ENCODE measurements at places on chromosomes 4 and X. TPM values are rescaled to one million over a fixed set of nuclear protein-coding genes. Genes with fewer than 3 reads are reported as not detected.

CXCL8 gene
- total RNA-seq = 4.8 TPM

TKTL2 gene
- not detected for total RNA-seq

DNA sequence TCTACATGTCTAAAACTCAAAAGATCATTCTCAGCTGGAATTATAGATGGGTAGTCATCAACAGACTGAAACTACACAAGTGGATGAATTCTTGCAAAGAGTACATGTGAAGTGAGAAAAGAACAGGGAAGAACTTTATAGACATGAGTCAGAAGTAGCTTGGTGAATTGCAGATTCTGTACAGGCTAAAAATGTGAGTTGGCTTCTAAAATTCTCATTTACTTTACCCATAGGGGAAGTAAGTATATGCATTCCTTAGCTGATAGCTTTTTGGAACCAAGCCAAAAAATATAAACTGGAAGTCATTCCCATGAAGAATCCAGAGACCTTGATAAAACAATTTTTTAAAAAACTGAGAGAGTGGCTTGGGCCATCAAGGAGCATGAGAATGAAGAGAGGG lies 584.2 kb upstream of the FTHL17 start:
- no peaks in the 10 kb centered on the region for H3K27me3 ChIP-seq
- no peaks in the 10 kb centered on the region for H3K4me1 ChIP-seq
- no peaks in the 10 kb centered on the region for H3K36me3 ChIP-seq
- H3K27ac ChIP-seq = no peak overlapping the region

- no peak for DNase-seq
- no peaks in the 10 kb centered on the region for H3K27me3 ChIP-seq
- peak overlapping the region; percentile 98 for H3K27ac ChIP-seq
- peak overlapping the region; percentile 76 for H3K4me3 ChIP-seq
- no peaks in the 10 kb centered on the region for H3K36me3 ChIP-seq
- H3K4me1 ChIP-seq = no peaks in the 10 kb centered on the region
Measured at GRCh38 chr4:1713003-1713851, 1.1 kb upstream of the SLBP start.

DNA sequence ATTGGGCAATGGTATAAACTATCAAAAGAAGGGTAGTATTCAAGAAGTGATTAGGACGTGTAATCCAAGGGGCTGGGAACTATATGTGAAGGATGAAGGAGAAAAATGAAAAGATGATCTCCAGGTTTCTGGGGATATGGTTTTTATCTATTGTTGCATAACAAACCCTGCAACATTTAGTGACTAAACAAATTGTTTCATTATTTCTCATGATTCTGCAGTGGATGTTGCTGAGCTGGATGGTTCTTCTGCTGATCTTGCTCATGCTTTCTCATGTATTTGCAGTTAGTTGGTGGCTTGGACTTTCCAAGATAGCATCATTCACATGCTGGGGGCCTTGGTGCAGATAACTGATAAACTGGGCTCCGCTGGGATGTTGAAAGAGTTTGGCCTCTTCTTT lies 29.1 kb downstream of the PHOX2B start:
- no peak overlapping the region for H3K4me3 ChIP-seq
- no peak for DNase-seq
- no peaks in the 10 kb centered on the region for H3K27me3 ChIP-seq
- no peaks in the 10 kb centered on the region for H3K36me3 ChIP-seq

DNA sequence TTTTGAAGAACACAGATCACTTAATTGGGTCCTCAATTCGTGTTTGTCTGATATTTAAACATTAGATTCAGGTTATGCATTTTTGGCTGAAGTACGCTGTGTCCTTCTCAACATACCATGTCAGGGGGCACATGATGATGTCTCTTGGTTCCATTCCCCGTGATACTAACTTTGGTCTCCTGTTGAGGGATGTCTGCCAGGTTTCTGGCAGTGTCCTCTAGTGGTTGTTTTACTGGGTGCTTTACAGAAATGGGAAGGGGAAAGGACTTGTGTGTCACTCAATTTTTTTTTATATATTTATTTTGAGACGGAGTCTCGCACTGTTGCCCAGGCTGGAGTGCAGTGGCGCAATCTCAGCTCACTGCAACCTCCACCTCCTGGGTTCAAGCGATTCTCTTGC lies 58.2 kb downstream of the WWC2 start:
- no peak overlapping the region for H3K27ac ChIP-seq
- H3K27me3 ChIP-seq = no peaks in the 10 kb centered on the region
- DNase-seq = no peak
- no peak overlapping the region for H3K4me3 ChIP-seq
- H3K4me1 ChIP-seq = no peaks in the 10 kb centered on the region

GRCh38 chr4:113080050-113080449 lies 30.6 kb downstream of the ANK2 start:
- no peaks in the 10 kb centered on the region for H3K4me1 ChIP-seq
- no peak overlapping the region for H3K4me3 ChIP-seq
- no peak overlapping the region for H3K27ac ChIP-seq
- DNase-seq = no peak
- no peaks in the 10 kb centered on the region for H3K27me3 ChIP-seq
- no peaks in the 10 kb centered on the region for H3K36me3 ChIP-seq

SGMS2 gene
- total RNA-seq = 67.7 TPM

GC gene
- total RNA-seq = 0.69 TPM

DNA sequence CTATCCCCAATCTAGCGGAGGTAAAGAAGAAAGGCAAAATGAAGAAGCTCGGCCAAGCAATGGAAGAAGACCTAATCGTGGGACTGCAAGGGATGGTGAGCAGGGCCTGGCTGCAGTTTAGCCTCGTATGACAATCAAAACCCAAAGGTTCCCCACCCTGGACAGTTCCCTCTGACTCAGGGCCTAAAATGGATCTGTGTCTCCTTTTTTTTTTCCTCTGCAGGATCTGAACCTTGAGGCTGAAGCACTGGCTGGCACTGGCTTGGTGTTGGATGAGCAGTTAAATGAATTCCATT lies 986 bp downstream of the HDAC6 start:
- H3K4me1 ChIP-seq = no peaks in the 10 kb centered on the region

IL15 gene
- 6.4 TPM for total RNA-seq

CLTRN gene
- total RNA-seq = 30.7 TPM

GYPA gene
- total RNA-seq = not detected

DNA sequence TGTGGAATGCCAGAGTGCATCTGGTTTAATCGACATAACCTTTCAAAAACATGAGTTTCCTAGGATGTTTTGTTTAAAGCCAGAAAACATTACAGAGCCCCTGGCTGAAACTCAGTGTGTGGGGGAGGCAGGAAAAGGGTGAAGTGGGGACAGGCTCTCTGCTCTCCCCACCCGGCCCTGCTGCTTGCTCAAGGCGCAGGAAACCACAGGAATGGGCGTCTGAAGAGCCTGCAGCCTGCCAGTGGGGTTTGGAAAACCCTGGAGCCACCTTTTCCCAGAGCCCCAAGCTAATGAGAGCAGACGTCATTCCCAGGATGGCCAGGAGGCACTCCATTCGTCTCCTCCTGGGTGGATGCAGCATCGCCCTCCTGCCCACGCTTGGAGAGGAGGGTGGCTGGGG lies 240.6 kb downstream of the AFAP1 start:
- DNase-seq = no peak
- H3K27me3 ChIP-seq = no peaks in the 10 kb centered on the region
- no peak overlapping the region for H3K27ac ChIP-seq
- H3K4me1 ChIP-seq = no peaks in the 10 kb centered on the region
- no peak overlapping the region for H3K4me3 ChIP-seq
- no peaks in the 10 kb centered on the region for H3K36me3 ChIP-seq

DNA sequence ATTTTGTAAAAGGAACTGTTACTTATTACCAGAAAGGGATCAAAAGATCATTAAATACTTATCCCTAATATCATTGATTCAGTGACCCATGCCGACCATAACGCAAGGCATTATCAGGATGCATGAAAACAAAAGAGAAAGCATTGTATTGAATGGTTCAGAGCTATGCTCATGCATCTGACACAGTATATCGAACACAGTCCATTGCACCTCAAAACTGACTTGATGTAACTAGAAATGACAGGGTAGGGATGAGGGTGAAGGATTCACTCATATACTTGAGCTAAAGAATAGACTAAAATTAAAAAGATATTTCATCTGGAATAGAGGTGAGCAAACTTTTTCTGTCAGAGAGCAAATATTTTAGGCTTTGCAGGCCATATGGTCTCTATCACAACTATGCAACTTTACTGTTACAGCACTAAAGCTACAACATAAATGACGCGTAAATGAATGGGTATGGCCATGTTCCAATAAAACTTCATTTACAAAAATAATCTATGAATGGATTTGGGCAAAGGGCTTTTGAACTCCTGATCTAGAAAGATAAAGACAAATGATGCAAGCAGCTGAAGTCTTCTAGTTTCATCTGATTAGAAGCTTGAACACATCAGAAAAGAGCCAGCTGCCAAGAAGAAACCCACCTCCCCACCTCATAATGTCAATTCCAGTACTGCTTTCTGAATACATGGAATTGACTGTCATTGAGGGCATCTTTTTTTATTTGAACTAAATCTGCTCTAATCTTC lies 12.9 kb upstream of the SPP1 start:
- H3K4me1 ChIP-seq = no peaks in the 10 kb centered on the region
- no peak overlapping the region for H3K27ac ChIP-seq
- no peaks in the 10 kb centered on the region for H3K36me3 ChIP-seq
- no peaks in the 10 kb centered on the region for H3K27me3 ChIP-seq
- DNase-seq = no peak

GRCh38 chr4:173243321-173243720 lies 74.7 kb downstream of the GALNT7 start:
- no peak overlapping the region for H3K4me3 ChIP-seq
- H3K36me3 ChIP-seq = no peaks in the 10 kb centered on the region
- H3K4me1 ChIP-seq = no peaks in the 10 kb centered on the region
